RPMI7951 (cell line): ENCODE measurements at places on chromosomes 2 and 18. TPM values are rescaled to one million over a fixed set of nuclear protein-coding genes. Genes with fewer than 3 reads are reported as not detected.
A peak's percentile ranks its signal among the peaks of the same experiment; 100 is the strongest.

SP140 gene
- total RNA-seq: 0.12 and 0.59 TPM in 2 replicates

DNA sequence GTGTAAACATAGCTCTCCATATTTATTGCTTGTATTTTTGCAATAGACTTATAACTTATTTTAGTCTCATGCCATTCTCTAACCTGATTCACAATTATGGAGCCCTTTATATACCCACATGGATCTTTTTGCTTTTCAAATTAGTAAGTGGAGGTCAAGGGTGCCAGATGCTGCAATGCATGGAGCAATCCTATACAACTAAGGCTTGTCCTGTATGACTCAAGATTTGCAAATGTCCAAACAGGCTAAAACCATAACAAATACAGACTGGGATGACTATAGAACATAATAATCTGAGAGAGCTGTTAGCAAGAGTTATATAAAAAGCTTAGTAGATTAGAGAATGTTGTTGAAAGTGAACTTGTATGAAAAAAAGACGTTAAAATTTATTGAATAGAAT is 690.4 kb upstream of the NRXN1 start:
- DNase-seq: no peak

DNA sequence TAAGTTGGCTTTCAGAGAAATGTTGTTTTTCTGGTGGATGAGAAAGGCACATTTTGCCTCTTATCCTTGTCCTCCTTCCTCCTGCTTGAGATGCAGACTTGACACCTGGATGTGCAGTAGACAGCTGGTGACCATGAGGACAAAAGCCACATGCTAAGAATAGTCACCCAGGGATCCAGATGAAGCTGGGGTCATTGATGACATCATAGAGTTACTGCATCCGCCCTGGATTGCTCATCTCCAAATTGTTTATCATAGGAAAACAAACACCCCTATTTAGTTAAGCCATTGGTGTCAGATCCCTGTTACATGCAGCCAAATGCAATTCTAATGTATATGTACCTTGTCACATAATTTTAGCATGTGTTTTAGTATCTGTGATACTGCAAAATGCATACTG is 16.3 kb upstream of the SLC1A4 start:
- no peak for DNase-seq

- DNase-seq: peak; percentile 59
Measured at GRCh38 chr2:174748948-174749347, 15.3 kb downstream of the CHRNA1 start.

DNA sequence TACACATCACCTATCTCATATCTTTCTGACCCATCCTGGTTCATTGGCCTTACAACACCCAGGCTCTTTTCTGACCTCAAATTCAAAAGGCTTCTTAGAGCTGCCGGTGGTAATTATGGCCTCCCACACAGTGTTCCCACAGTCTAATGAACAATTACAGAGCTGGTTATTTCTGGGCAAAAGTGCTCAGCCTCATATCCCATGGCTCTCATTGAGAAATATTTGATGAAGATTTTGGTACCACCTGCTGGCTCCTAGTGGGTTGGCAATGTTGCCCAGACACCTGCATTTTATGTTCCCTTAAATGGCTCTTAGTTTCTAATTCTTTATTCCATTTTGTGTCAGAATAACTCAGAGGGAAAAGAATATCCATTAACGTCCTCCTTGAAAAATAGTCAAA is 20.1 kb upstream of the SCYGR2 start:
- peak; percentile 5 for DNase-seq
